ENCODE measurements at places on chromosomes 3 and 15.

DNA sequence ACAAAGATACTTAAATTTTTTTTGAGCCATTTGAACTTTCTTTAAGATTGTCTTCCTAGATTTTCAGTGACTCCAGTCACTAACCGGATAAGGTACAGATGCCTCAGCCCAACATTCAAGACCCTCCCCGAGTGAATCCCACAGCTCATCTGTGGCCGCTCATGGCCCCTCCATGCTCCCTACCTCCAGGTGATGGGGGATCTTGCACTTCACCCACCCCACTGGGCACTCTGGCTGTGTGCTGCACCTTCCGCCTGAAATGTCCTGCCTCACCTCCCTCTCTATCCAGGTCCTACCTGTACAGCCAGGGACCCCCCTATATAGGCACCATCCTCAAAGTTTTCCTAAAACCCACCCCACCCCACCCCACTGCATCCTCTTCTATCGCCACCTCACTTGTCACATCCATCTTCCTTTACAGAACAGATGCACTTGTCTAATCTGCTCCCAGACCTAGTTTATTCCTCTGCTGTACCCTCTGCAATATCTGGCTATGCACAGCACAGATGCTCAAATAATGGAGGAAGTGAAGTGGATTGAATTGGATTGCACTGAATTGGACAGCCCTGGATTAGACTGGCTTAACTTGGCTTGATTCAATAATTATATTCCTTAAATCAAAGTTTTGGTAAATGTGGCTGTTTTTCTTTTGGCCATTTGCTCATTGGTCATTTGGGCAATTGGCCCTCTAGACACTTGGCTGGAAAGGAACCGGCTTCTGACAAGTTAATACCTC lies 24.5 kb downstream of the NTRK3 start:
- DNase-seq: no peak

GRCh38 chr3:111903067-111903511 lies 44.0 kb downstream of the PHLDB2 start:
- DNase-seq: no peak

DNA sequence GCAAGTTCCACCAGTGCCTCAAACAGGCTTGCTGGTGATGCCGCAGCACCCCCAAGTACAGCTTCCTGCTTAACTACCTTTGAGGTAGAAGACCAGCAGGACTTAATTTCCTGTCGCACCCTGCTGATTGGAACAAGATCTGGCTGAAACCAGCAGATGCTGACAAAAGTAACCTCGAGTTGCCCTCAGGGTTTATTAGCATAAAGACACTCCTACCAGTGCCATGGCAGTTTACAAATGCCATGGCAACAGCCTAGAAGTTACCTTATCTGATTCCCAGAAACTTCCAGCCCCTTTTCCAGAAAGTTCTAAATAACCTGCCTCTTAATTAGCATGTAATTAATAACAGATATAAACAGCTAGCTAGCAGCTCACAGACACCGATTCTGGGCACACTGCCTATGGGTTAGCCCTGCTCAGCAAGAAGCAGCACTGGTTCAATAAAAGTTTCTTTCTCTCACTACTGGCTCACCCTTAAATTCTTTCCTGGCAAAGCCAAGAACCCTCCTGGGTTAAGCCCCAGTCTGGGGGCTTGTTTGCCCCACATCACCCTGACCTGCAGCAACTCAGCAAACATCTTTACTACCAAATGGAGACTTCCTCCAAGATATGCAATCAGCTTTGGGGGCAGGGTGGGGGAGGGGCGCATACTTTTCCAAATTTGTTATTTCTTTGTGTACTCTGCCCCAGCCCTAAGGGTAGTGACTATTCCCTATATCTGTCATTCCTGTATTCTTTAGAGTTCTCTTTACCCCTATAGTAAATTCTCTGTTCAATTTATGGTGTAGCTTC lies 54.2 kb downstream of the MAP4 start:
- no peak for DNase-seq

GRCh38 chr15:36175741-36176291 lies 403.6 kb upstream of the CDIN1 start:
- no peak for DNase-seq

DNA sequence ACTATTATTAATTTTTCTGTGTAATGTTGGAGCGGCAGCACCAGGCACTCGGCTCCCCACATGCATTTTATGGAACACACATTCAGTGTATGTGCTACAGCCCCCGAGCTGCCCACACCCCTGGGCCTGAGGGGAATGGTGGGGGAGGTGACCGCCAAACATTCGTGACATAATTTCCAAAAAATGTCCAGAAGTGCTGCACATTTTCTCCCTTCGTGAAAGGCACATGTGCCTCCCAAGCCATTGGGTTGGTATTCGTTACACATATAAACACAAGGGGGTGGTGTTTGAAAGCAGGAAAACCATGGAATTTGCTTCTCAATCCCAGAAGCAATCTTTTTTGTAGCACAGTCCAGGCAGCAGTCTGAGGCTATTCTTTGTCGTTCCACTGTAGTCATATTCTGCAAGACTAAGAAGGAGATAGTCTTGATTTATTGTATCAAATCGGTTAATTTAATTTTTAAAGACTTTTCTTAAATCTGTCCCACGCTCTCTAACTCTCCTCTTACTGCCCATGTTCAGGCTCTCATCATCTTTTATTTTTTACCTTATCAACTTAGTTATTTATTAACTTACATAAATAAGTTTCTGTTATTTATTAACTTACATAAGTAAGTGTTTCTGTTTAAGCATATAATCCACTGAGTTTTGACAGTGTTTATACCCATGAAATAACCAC lies 39.2 kb upstream of the POLR2M start:
- peak; percentile 63 for DNase-seq

DNA sequence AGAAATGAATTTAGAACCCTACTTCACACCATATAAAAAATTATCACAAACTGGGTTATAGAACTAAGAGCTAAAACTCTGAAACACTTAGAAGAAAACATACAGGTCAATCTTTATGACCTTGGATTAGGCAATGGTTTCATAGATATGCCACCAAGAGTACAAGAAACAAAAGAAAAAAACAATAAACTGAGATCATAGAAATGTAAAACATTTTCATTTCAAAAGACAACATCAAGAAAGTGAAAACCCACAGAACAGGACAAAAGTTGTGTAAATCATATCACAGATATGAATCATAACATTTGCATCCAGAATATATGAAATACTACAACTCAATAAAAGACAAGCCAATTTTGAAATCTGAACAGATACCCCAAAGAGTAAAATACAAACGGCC lies 72.4 kb downstream of the TBL1XR1 start:
- DNase-seq: no peak

DNA sequence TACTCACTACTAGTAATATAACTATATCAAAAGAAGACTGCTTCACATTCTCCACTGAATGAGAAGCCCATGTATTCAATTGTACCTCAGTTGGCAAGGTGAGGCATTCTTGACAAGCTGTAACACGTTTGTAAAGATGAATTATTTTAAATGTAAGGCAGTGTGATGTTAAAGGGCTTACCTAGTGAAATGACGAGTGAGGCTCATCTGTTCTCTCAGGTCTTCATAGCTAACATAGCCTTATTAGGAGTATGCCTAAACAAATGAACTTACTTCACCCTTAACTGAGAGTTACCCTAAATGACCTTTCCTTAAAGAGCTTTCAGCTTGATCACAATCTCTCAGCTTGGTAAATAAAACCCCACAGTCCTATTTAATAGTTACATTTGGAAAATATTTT lies 127.3 kb downstream of the FEZF2 start:
- no peak for DNase-seq

DNA sequence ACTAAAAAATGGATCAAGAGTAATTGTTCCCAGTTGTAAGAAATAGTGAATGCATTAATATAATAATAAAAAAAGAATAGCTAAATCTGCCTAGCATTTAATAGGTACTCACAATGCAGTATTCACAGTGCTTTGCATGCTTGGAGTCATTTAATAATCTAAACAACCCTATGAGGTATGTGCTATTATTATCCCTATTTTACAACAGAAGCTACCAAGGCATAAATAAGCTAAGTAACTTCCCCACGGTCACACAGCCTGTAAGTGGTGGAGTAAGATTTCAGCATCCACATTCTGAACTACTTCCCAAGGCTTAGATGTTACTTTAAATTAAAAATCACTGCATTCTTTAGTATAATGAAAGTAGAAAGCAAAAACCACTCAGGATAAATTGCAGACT lies 102.9 kb downstream of the PLCH1 start:
- no peak for DNase-seq

DNA sequence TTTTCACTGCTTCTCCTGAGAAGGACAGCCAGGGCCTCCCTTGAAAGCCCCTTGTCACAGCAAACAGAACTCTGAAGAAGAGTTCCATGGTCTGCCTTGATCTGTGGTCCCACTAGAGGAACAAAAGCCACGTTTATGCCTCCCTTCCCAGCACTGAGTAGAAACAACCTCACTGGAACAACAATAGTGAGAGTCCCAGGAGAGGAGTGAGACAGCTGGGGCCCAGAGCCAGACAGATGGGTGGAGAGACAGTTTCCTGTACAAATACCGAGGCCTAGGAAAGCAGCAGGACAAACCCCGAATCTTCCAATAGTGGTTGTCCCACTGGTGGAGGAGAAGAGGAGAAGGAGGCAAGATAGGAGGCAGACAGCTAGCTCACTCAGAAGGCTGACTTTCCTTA lies 106.1 kb downstream of the WDR76 start:
- DNase-seq: no peak

DNA sequence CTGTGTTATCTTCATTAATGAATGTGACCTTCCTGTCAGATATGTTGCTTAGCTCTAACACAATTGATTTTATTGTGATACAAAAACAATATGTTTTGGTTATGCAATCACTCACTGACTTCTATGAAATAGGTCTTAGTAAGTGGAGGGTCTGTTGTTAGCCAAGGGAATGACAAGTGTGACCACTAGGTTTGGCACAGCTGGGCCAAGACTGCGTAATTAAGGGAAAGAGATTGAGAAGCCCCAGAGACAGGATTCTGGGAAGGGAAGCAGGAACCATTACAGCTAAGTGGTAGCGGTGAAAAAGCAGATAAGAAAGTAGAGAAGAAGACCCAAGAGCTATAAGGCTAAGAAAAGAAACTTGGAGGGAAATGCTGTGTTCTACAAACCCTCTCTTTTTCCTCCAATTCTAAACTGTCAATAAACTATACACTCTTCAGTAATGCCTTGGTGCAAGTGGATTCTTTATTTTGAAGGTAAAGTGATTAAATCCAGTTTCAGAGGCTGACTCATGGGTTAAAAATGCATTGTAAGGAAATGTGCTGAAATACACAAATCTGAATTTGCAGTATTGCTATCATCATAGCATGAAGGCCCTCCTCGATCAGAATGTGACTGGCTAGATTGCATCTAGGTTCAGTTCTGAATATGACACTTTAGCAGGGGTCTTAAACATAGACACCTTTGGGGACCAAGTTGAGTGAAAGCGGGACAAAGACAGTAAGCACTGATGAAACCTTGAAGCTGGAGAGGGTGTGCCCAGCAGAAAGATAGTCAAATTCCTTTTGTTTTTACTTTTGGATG lies 26.1 kb downstream of the KCNMB2 start:
- no peak for DNase-seq

- no peak for DNase-seq
Measured at GRCh38 chr3:2783261-2783660, 326.9 kb downstream of the IL5RA start.

GRCh38 chr3:73500321-73500720 lies 124.4 kb downstream of the PDZRN3 start:
- DNase-seq: no peak

DNA sequence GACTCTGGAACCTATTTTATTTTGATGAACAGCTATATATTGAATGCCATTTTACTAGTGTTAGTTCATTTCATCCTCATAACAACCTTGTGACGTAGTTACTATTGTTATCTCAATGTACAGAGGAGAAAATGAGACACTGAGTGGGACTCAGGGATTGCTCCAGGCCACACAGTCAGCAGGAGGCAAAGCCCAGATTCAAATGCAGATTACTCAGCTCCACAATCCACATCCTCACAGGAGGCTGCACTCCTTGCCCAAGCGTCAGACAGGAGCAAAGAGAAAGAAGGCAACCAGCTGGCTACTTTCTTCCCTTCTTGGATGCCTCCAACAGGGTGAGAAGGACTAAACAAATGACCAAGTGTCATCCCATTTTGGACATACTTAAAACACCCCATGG lies 92.0 kb upstream of the CCDC54 start:
- no peak for DNase-seq

DNA sequence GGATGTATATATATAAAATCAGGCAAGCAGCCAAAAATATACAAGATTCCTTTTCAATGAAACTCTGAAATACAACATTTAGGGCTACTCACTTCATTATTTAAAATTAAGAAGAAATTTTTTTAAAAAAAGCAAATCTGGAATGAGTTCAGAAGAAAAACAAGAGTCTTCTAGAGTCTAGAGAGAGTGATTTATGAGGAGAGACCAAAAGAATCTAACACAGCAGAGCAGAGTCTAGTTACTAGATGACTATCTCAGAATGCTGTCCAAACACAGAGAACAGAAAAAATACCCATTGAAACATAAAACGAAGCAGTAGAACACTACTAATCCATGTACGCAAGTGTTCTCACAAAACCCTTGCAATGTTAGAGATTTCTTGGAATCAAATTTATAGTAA lies 275.2 kb upstream of the CBLB start:
- DNase-seq: no peak

DNA sequence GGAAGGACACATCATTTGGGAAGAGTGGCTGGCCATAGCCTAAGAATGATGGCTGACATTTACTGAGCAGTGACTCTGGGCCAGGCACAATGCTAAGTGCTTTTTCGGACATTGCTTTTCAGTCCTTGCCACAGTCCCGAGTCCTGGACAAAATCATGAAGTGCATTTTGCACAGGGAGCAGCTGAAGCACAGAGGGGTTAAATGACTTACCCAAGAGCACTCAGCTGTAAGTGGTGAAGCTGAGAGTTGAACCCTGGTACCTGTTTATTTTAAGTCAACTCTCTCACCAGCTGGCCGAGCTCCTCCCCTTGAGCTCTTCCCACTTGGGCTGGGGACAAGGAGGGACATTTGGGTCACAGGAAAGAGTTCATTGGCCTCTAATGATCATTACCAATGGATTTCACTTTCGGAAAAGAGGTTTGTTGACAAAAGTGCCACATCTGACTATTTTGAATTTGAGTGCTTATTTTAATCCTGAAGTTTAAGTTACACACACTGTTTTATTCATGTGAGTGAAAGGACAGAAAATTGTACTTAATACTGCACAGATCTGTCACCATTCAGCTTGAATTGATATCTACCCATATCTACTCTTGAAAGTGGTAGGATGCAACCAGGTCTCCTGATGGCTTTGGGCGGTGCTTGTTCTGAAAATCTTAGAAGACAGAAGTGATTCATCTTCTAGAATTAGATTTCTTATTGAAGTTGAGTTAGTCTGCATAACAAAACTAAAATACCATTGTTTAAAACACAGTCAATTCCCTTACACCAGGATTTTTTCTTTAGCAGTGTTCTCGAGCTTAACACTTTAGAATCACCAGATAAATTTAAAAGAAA lies 368.7 kb upstream of the PROK2 start:
- no peak for DNase-seq

GRCh38 chr3:124791639-124792151 lies 61.4 kb downstream of the UMPS start:
- DNase-seq: peak; percentile 76

GRCh38 chr3:63860776-63861175 lies 2.8 kb downstream of the THOC7 start:
- no peak for DNase-seq
